ENCODE measurements at places on chromosomes 11 and 22. TPM values are rescaled to one million over a fixed set of nuclear protein-coding genes. Genes with fewer than 3 reads are reported as not detected.

DNA sequence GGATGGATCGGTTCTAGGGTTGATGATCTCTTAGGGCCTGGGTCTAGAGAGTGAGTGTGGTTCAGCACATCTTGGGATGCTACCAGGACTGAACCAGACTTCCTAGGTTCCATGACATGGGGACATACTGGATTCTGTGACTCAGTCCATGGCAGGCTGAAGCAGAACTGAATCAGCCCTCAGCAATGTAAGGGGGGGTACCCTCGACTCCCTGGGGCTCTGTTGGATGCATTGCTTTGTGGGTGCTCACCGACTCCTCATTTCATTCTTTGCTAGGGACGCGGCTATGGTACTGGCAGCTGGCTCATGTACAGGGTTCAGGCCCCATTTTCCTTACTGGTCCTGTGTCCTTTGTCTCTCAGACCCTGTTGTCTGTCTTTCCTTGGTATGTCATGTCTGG, 733 bp upstream of the GRAMD1B start:
- no peak for ATAC-seq

- no peak for ATAC-seq
Measured at GRCh38 chr11:11250470-11250869, 102.6 kb downstream of the CSNK2A3 start.

APOBEC3C gene
- 128 TPM for total RNA-seq

GRCh38 chr11:15636521-15637089, 521.9 kb downstream of the INSC start:
- no peak for ATAC-seq

EFCAB6 gene
- total RNA-seq = 0.09 TPM
